ENCODE measurements at places on chromosomes 3 and 15. TPM values are rescaled to one million over a fixed set of nuclear protein-coding genes. Genes with fewer than 3 reads are reported as not detected.

Gene PLS1
- total RNA-seq, result 31.6 TPM

Gene ITGA11
- total RNA-seq, result 11.4 TPM

Gene ATP2B2
- not detected for total RNA-seq

Gene ACKR4
- total RNA-seq, result not detected

Gene ACAN
- not detected for total RNA-seq

Gene CCR2
- not detected for total RNA-seq

Gene CHRD
- total RNA-seq, result 0.11 TPM

Gene TMEM108
- total RNA-seq, result 0.34 TPM

Gene SPG11
- total RNA-seq, result 37.2 TPM

Gene P2RY1
- under 0.01 TPM for total RNA-seq

Gene HIGD2B
- total RNA-seq, result not detected

Gene RHCG
- not detected for total RNA-seq

Gene C15orf39
- total RNA-seq, result 3.1 TPM

Gene IL5RA
- 0.80 TPM for total RNA-seq

Gene FBXO40
- total RNA-seq, result not detected

Gene WDR82
- 31.1 TPM for total RNA-seq

Gene SLC2A2
- total RNA-seq, result not detected

Gene FANCD2OS
- total RNA-seq, result not detected

Gene PAQR5
- total RNA-seq, result 0.91 TPM

Gene GANC
- 5.8 TPM for total RNA-seq

Gene SERPINI1
- total RNA-seq, result 7.7 TPM

Gene MESP2
- total RNA-seq, result 0.54 TPM

Gene CPN2
- not detected for total RNA-seq

Gene ZNF35
- total RNA-seq, result 17.4 TPM

Gene NANOGP8
- not detected for total RNA-seq

Gene MANF
- total RNA-seq, result 67.4 TPM

Gene SLC12A8
- 2.0 TPM for total RNA-seq

Gene ZKSCAN7
- 2.1 TPM for total RNA-seq

Gene FBXL22
- total RNA-seq, result not detected

Gene XXYLT1
- total RNA-seq, result 20.9 TPM

Gene IFRD2
- total RNA-seq, result 83.4 TPM

Gene LRRIQ4
- not detected for total RNA-seq

Gene ARID3B
- 9.3 TPM for total RNA-seq

Gene LXN
- total RNA-seq, result not detected

Gene CLDN11
- total RNA-seq, result 15.8 TPM
